ENCODE measurements at places on chromosomes 2 and 18. TPM values are rescaled to one million over a fixed set of nuclear protein-coding genes. Genes with fewer than 3 reads are reported as not detected.

DNA sequence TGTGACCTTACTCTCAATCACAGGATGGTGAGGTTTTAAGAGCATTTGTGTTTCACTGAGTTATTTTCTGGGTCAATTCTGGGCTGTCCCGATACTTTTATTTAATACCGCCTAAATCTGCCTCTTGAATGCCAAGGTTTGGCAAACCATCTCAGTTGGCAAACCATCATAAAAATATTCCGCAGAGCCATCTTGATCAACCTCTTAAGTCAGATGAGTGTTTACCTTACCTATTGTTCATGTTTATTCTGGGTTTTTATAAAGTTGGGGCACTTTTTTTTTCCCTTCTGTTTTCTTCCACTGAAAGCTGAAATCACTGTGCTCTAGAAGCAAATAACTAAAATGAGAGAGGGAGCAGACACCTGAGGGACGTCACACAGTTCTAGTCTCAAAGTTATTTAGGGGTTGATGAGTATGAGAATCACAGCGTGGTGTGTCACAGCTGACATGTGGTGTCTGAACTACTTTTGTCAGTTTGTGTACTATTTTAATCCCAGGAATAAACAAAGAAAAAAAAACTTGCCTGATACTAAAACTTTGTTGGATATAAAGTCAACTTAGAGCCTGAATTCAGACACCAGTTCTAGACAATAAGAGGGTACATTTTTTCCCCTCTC lies 48.6 kb downstream of the ETAA1 start:
- no peak for DNase-seq
- peak overlapping the region; percentile 4 for H3K27ac ChIP-seq
- H3K4me3 ChIP-seq = no peak overlapping the region
- no peaks in the 10 kb centered on the region for H3K27me3 ChIP-seq
- no peaks in the 10 kb centered on the region for H3K36me3 ChIP-seq

GRCh38 chr2:187658952-187659525 lies 104.8 kb upstream of the TFPI start:
- DNase-seq = no peak
- no peak overlapping the region for H3K4me3 ChIP-seq
- no peaks in the 10 kb centered on the region for H3K36me3 ChIP-seq
- H3K4me1 ChIP-seq = no peaks in the 10 kb centered on the region
- H3K27me3 ChIP-seq = no peaks in the 10 kb centered on the region

DNA sequence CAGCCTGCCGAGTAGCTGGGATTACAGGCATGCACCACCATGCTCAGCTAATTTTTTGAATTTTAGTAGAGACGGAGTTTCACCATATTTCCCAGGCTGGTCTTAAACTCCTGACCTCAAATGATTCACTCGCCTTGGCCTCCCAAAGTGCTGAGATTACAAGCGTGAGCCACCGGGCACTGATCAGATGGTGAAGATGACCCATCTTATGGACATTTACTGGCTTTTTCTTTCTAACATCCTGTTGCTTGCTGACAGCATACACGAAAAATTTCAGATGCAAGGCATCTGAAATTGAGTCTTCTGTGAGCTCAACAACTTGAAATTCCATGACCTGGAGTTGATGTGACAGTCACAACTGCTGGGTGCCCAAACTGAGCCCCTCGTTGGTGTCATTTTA lies 859.5 kb upstream of the CNTNAP5 start:
- DNase-seq = no peak
- H3K27ac ChIP-seq = no peak overlapping the region
- H3K4me3 ChIP-seq = no peak overlapping the region
- H3K27me3 ChIP-seq = no peaks in the 10 kb centered on the region

DNA sequence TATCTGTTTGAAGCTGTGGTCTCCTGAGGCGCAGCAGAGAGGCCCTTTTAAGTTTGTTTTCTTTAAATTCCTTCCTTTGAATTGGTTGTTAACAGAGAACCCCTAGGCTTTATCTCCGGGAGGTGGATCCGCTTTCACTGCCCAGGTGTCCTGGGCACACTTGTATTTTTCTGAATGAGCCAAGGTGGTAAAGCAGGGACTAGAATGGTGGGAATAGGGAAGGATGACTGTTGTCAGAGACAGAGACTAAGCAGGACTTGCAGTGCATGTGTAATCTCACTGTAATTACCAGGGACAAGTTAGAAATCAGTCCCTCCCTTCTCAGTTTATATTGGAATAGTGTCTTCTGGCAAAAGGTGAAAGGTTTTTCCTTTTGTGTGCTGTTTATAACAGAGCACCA lies 72.8 kb downstream of the PHLPP1 start:
- no peak for DNase-seq
- no peak overlapping the region for H3K4me3 ChIP-seq

GRCh38 chr2:54207666-54208195 lies 48.3 kb downstream of the TSPYL6 start:
- no peaks in the 10 kb centered on the region for H3K27me3 ChIP-seq
- no peak overlapping the region for H3K4me3 ChIP-seq
- DNase-seq = no peak
- H3K4me1 ChIP-seq = peaks cover 18% of the 10 kb centered on the region
- peak overlapping the region; percentile 32 for H3K27ac ChIP-seq

DNA sequence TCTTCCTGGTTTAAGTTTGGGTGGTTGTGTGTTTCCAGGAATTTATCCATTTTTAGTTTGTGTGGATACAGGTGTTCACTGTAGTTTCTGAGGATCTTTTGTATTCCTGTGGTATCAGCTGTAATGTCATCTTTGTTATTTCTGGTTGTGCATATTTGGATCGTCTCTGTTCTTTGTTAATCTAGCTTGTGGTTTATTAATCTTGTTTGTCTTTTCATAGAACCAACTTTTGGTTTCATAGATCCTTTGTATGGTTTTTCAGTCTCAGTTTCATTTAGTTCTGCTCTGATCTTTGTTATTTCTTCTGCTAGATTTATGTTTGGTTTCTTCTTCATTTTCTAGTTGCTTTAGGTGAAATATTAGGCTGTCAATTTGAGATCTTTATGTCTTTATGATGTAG lies 202.4 kb upstream of the ZSWIM2 start:
- no peak overlapping the region for H3K4me3 ChIP-seq
- no peaks in the 10 kb centered on the region for H3K36me3 ChIP-seq
- H3K27ac ChIP-seq = no peak overlapping the region
- H3K27me3 ChIP-seq = no peaks in the 10 kb centered on the region

- no peaks in the 10 kb centered on the region for H3K36me3 ChIP-seq
- H3K27me3 ChIP-seq = no peaks in the 10 kb centered on the region
- H3K4me1 ChIP-seq = no peaks in the 10 kb centered on the region
- no peak for DNase-seq
- no peak overlapping the region for H3K4me3 ChIP-seq
Measured at GRCh38 chr2:119248751-119249150, 25.1 kb downstream of the STEAP3 start.

The ALPP gene
- total RNA-seq = 9.5 TPM

The TNFAIP6 gene
- 3.0 TPM for total RNA-seq

The LYG2 gene
- total RNA-seq = not detected

The FSIP2 gene
- 0.29 TPM for total RNA-seq

The NT5DC4 gene
- not detected for total RNA-seq
